ENCODE measurements at places on chromosomes 7 and 10. TPM values are rescaled to one million over a fixed set of nuclear protein-coding genes. Genes with fewer than 3 reads are reported as not detected.

- DNase-seq: no peak
Measured at GRCh38 chr10:132940791-132941465, 1.4 kb downstream of the CFAP46 start.

The ITGB8 gene
- total RNA-seq: 0.11 TPM

The KNDC1 gene
- not detected for total RNA-seq

The TRIM50 gene
- not detected for total RNA-seq

DNA sequence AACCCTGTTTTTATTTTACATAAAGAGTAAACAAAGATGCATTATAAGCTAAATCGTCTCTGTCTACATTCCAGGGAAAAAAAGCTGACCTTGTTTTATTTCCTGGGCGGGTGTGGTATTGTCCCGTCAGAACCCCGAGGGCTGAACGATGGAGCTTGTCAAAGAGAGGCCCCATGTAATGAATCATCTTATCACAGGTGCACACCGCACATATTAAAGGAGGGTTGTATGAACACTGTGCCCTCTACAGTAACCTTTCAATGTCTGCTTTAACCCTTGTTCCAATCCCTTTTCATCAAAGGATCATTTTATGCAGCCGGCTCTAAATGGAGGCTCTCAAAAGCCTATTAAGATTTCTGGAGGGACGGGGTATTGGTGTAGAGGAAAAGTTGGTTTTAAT lies 158.5 kb upstream of the YAE1 start:
- no peak for DNase-seq

GRCh38 chr7:23810099-23810498 lies 100.1 kb downstream of the STK31 start:
- DNase-seq: no peak

DNA sequence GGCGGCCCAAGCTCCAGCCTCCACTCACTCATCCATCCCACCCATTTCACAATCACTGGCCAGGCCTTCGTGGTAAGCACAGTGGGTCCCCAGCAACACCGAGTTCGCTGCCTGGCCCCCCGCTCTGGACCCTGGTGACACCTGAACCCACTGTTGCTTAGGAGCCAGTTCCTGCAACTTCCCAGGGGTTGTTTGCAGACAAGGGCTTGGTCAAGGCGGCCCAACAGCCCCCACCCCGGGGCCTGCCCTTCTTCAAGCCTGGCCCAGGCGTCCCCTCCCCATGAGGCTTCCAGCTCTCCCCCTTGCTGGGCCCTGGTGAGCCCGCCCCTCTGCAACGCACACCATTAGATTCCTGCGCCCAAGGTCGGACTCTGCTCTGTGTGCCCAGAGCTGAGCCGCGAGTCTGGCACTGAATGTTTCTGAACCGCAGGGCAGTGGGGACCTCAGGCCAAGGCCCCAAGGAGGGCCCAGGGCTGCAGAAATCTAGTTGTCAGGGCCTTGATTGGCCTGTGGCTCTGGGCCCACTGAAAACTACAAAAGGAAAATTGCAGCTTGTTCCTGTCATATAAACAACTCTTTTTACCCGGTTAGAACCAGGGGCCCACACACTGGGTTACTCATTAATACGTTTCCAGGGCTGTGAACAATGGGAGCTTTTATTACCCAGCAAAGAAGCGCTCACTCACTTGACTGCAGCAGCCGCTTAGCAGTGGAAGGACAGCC lies 2.1 kb upstream of the COX19 start:
- DNase-seq: no peak

The CCDC126 gene
- 6.6 TPM for total RNA-seq

The PLXNA4 gene
- 0.38 TPM for total RNA-seq

DNA sequence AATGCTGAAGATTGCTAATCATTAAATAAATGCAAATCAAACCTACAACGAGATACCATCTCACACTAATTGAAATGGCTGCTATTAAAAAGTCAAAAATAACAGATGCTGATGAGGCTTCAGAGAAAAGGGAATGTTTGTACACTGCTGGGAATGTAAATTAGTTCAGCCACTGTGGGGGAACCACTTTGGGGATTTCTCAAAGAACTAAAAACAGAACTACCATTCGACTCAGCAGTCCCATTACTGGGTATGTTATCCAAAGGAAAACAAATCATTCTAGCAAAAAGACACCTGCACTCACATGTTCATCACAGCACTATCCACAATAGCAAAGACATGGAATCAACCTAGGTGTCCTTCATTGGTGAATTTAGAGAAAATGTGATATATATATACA lies 379.0 kb upstream of the CNTNAP2 start:
- no peak for DNase-seq

- DNase-seq: no peak
Measured at GRCh38 chr10:23974746-23975272, 234.1 kb upstream of the KIAA1217 start.

The AKR1C1 gene
- total RNA-seq: 0.34 TPM

The DKK1 gene
- total RNA-seq: 0.30 TPM

The NODAL gene
- total RNA-seq: not detected

The KCNMA1 gene
- total RNA-seq: 0.18 TPM

DNA sequence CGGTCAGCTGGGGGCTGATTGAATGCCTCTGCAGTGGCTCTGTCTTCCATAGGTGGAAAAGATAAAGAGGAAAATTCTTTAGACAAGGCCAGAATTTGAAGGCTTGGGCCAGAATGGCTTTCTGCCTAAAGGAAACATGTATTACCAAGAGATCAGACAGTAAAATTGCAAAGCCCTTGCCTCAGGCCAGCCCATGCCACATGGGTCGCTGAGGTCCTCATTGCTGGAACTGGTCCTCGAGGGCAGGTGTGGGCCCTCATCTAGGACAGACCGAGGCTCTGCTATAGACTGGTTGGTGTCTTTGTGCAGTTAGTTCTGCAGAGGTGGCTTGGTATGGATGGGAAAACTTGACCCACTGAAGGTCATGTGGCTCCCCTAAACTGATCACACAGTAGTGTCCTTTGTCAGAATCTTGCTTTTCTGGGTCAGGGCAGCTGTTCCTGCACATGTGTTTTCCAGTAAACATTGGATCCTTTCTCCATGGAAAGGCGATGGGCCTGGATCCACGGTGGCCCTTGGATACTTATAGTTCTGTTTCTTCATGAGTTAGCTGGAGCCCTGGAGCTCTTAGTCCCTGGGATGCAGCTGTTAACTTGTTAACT lies 80.4 kb downstream of the TMEM178B start:
- no peak for DNase-seq

- DNase-seq: no peak
Measured at GRCh38 chr7:22572937-22573336, 72.9 kb upstream of the STEAP1B start.

DNA sequence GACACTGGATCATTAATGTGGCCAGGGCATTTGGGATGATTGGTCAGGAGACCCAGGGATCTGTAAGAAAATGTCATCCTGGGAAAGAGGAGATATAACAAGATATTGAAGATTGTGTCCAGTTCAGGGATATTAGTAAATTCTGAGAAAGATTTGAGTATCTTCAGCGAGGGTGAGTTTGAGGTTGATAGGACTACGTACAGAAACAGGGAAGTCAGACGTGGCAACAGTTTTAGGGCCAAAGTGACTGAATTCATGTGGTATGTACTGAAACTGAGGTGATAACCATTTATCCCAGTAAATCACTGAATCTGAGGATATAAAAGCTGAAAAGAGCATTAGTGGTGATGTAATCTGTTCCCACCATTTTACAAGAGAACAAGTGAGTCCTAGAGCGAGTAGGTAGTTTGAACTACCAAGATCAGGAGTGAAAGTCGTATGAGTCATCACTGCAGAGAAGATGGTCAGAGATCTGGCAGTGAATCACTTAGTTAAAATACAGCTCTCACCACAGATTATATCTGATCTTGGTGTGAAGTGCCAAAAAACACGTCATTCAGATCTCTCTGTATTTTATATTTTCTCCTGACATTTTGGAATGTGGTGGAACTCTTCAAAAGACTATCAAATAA lies 220.5 kb downstream of the CDK14 start:
- no peak for DNase-seq

DNA sequence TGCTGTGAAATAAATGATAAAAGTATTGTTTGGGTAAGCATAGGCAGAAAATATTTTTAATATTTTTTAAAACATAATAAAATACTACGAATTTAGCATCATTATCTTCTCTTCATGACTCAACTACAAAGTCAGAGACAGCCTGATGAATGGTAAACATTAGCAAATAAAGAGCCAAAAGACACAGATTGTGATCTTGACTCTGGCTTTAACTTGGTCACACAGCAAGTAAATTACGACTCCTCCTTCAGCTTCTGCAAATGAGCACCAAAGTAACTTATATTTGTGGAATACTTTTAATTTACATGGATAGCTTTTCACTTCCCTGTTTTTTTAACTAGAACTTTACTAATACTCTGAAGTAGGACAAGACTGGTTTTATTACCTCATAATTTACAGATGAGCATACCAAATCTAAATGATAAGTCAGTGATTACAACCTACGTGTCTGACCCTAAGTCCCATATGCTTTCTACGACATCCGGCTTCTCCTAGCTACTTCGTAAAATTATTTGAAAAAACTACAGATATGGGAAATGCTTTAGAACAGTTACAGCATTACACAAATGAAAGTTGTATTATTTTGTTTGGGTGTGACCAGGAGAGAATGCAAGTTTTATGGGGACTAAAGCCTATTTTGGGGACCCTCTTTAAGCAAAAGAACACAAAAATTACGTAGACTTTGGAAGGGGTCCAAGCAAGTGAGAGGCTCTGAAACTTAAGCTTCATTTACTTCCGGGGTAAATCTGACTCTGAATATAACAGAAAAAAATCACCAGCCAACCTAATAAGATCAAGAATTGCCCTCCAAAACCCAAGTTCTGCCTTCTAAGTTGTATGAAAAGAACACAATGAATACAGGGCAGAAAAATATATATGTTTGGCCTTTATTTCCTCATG lies 133.8 kb downstream of the CPEB3 start:
- no peak for DNase-seq

DNA sequence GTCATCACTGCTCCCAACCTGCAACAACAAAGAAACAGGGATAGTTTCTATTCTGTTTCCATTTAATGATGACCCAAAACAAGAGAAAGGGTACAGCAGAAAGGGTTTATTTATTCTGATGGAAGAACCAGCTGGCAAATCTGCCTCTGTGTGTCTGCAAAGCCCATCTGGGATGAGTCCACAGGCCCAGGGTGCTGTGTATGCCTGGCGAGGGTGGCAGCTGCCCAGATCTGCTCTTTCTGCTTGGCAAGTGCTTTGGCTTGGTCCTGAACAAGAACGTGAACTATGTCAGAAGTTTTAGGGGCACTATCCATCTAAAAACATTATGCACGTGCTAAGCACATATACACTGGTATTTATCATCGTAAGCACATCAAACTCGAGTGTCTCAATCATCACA lies 333.8 kb downstream of the CXCL12 start:
- no peak for DNase-seq

The TRIM4 gene
- 23.8 TPM for total RNA-seq

The LRIT2 gene
- total RNA-seq: not detected

The ARPC1B gene
- total RNA-seq: 282 TPM

The WDR86 gene
- total RNA-seq: 0.46 TPM

DNA sequence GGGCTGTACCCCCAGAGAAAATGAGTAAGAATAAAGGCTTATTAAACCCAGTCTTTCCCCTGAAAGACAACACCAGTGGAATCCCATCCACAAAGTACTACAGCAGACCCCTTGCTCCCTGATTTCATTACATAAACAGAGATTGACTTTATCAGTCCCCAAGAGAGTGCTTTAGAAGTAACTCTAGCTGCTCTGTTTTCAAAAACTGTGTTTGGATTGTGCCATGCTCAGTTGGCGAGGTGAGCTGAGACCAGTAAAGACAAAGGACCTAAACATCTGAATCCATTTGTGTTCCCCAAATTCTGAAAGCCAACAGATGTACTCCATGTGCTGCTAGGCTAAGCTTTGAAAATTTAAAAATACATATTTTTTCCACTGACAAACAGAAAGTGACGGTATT lies 127.0 kb downstream of the ATE1 start:
- DNase-seq: no peak

The VENTX gene
- not detected for total RNA-seq

DNA sequence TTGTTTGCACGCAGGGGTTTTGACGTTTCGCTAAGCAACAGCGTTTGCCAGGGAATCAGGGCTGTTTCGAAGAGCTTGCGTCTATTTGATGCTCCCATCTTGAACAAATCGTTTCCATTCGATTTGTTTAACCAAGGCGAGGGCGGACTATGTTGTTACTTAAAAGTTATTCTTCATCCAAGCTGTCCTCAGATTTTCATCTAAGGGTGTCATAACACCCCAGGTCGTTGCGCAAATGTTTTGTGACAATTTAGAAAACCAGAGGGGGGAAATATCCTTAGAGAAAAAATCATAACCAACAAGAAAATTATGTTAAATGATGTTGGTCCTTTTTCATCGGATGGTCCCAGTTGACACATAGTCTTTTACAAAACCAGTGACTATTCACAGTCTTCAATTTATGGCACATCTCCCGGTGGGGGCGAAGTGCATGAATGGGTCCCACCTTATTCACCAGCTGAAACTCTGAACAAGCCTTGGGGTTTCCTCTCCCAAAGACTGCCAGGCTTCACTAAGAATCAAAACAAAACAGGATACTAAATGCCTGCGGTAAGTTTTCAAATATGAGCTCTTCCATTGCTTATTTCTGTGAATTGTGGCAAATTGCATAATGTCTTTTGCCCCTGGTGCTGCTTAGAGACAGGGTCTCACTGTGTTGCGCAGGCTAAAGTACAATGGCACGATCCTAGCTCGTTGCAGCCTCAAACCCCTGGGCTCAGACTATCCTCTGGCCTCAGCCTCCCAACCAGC lies 109.9 kb downstream of the REEP3 start:
- DNase-seq: no peak

The ASAH2 gene
- 5.6 TPM for total RNA-seq

DNA sequence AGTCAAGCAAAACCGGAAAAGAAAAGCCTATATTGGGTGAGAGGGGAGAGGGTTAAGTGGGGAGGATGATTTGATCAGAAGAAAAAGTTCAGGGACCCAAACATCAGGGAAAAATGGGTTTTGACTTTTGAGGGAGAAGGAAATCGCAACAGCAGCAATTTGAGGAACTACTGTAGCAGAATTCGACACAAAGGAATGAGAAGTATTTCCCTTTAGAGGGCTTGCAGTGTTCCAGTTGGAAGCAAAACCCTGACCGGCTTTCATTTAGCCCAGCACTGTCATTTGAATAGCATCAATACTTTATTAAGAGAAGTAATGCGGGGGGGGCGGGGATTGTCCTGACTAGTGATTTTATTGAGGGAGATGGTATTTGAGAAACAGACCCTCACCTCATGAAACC lies 37.2 kb upstream of the GATA3 start:
- DNase-seq: no peak

Data from activated T-cell treated with anti-CD3 and anti-CD28 coated beads, Interleukin-2, amount 50 U/mL, for 4 hours (primary cell).